ENCODE measurements at places on chromosomes 5 and 9.

- DNase-seq: no peak
Observed at GRCh38 chr5:161009194-161009593, 157.2 kb upstream of the ATP10B start.

DNA sequence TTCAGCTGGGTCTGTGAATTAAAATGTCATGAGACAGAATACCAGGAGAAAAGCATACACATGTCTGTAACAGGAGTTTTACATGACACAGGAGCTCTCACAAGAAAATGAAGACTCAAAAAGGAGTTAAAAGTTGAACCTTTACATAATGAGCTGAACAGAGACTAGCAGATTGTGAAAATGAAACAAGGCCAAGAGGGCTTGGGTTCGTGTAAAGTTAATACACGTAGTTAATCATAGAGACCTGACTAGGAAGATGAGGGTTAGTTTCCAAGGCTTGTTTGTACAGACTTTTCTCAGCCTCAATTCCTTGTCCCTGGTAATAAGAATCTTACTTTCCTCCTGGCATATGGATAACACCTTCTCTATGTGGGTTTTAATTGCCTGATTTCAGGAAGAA is 1294.0 kb downstream of the MAT2B start:
- DNase-seq: no peak

GRCh38 chr9:4575997-4576396 is 85.7 kb downstream of the SLC1A1 start:
- DNase-seq: no peak

DNA sequence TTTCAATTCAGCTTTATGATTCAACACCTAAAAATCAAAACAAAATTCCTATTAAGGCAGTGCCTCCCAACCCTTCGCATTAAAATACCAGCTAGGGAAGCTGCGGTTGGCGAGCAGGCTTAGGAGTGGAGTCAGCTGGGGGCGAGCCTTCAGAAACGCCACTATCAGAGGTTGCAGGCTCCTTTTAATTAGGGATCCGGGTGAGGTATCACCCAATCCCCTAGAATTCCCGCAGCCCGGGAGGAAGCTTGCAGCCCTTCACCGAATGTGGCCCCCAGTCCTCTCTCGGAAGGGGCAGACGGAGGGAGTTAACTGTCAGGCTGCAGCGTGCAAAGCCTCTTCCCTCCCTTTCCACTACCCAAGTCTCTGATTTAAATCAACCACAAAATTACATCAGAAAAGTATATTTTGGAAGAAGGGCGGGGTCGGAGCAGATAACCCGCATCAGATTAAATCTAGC is 1.7 kb downstream of the STC2 start:
- peak; percentile 95 for DNase-seq

GRCh38 chr5:102596113-102596512 is 97.3 kb upstream of the SLCO6A1 start:
- no peak for DNase-seq

GRCh38 chr5:138663009-138663408 is 87.8 kb upstream of the HSPA9 start:
- no peak for DNase-seq

GRCh38 chr5:50963971-50964745 is 297.7 kb downstream of the PARP8 start:
- no peak for DNase-seq

- DNase-seq: no peak
Observed at GRCh38 chr9:20504930-20505329, 117.4 kb downstream of the MLLT3 start.

DNA sequence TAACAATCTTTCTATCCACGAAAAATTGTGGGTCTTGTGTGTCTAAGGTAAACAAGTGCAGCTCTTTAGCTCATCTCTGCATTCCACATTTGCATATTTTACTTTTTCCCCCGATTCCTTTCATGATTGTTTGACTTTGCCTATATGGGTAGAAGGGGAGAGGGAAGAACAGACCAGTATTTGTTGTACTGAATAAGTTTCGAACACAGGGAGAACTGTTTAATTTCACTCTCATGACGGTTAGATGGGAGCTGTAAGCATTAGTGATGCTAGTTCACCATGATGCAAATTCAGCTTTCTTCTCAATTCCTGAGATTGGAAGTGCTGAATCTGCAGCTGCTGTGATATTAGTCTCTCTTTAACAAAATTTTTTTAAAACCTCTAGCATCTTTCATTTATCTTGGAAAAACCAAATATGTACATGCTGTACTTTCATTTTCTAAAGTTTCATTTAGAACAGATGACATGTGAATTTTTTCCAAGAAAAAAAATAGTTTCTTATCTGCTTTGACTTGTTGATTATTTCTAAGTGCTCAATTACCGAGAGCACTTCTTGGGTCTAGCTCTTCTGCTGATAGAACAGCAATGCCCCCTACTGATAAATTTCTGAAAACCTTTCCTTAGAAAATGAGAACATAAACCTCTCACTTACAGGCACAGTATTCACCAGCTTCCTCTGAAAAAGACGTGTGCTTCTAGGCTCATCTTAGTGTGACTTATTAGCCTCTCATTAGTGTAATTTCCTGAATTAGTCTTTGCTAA is 149.5 kb downstream of the BAAT start:
- peak; percentile 12 for DNase-seq

DNA sequence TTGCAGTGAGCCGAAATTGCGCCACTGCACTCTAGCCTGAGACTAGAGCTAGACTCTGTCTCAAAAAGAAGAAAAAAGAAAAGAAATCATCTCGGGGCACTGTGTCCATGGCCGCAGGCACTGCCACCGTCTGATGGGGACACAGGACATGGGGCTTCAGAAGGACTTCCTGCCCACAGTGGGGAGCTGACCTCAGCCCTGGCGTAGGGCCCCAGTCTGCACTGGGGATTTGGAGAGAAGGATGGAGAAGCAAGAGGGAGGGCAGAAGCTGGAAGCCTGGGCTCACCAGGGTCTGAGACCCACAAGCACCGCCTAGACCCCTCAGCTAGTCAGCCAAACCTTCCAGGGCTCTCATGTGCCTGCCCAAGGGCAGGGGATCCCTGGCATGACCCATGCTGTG is 4.1 kb upstream of the SARDH start:
- no peak for DNase-seq

DNA sequence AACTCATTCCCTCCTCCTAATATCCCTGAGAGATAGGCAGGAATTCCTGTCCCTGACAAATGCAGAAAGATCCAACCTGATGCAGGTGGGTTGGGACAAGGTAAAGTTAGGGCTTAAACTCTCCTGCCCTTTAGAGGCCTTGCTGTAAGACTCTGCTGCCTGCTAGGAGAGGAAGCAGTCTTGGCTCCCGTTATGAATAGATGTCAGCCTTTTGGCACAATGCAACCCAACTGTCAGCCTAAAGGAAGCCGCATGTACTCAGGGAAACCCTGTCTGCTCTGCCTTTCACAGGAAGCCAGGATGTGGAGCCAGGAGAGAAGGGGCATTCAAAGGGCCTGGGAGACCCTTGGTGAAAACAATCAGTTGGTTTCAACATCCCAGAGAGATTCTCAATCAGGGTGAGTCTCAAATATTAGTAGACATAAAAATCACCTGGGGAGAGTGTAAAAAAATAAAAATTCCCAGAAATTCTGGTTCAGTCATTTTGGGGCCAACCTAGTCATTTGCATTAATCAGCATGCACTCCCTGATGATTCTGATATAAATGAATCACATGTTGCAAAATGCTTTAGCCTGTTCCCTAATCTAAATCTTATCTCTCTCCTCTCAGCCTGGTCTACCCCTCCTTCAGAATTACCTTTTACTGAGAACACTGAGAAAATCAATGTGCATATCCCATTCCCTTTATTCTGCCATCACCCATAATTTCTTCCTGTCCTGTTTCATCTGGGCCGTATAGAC is 136.2 kb upstream of the TRIM32 start:
- peak; percentile 67 for DNase-seq

DNA sequence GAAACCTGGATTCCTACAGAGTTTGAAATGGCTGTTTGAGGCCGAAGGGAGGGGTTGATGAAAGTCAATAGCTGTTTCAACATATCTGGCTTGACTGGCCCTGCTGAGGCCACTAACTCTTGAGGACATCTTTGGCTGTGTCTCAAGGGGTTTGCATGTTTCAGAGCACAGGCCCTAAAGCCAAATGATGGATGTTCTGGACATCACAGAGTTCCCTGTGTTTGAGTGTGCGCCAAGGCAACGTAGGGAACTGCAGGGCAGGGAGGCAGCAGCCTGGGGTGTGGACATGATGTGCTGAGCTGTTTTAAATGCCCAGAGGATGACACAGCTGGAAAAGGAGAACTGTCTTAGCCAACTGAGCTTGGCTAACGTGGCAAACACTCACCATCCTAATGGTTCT is 89.6 kb downstream of the RAPGEF1 start:
- DNase-seq: peak; percentile 98

DNA sequence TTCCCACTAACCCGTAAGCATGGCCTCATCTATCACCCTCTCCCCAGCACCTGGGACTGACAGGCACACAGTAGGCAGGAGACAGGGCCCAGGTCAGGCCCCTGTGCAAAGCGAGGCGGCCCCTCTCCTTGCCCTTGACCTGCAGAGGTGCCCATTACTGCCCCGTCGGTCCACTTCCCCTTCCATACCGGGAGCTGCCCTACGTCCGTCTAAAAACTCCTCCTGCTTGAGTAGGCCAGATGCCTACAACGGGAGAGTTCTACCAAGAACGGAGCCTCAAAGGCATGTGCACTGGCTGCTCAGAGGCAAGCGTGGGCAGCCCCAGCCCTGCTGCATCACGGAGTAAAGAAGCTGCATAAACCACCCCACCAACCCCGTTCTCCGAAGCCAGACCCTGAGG is 4.6 kb upstream of the DPH7 start:
- no peak for DNase-seq

Data from AG10803 (cell line).